ENCODE measurements at places on chromosomes 5 and 9. TPM values are rescaled to one million over a fixed set of nuclear protein-coding genes. Genes with fewer than 3 reads are reported as not detected.

The ESM1 gene
- total RNA-seq = 0.40 TPM

The RFX3 gene
- 16.3 TPM for total RNA-seq

- DNase-seq = no peak
Observed at GRCh38 chr9:94806307-94806893, 79.9 kb downstream of the AOPEP start.

The GLRA1 gene
- total RNA-seq = not detected

- DNase-seq = no peak
Observed at GRCh38 chr9:121958530-121958929, 134.6 kb downstream of the TTLL11 start.
